ENCODE measurements at places on chromosomes 16 and 17. TPM values are rescaled to one million over a fixed set of nuclear protein-coding genes. Genes with fewer than 3 reads are reported as not detected.

DNA sequence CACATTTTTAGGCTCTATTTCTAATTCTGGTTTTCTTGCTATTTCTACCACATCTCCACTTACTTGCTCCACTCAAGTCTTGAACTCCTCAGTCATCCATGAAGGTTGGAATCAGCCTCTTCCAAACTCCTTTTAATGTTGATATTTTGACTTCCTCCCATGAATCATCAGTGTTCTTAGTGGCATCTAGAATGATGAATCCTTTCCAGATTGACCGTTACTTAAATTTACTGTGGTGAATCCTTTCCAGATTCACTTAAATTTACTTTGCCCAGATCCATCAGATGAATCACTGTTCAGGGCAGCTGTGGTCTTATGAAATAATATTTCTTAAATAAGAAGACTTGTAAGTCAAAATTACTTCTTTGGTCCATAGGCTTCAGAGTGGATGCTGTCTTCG, 32.4 kb downstream of the CLTC start:
- no peak overlapping the region for H3K27ac ChIP-seq
- no peaks in the 10 kb centered on the region for H3K36me3 ChIP-seq
- H3K27me3 ChIP-seq, result no peaks in the 10 kb centered on the region
- no peak for DNase-seq

DNA sequence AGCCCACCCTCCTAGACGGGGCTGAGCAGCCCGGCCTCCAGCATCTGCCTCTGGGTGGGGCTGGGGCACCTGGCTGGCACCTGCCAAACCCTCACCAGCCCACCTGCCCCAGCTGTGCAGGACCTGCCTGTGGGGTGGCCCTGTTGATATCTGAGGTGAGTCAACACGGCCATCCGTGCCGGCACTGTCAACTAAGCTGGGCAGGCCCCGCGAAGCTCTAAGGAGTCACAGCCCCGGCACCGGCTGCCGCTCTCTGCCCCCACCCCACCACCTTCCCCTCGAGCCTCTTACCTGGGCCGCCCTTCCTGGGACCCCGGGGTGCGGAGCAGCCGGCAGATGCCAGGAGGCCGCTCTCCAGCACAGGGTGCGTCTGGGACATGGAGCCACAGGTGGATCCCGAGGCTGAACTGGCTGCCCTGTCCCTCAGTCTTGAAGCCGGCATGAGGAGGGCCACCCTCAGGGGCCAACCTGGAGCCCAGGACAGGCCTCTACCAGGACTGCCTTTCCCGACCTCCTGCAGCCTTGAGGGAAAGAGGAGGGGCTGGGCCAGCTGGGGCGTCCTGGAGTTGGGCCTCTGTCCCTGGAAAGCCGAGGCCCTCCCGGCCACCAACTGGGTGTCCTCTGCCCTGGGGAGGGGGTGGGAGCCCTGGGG, 515 bp downstream of the CBFA2T3 start:
- no peak overlapping the region for H3K4me3 ChIP-seq
- H3K4me1 ChIP-seq, result peaks cover 5% of the 10 kb centered on the region
- H3K27me3 ChIP-seq, result no peaks in the 10 kb centered on the region
- H3K27ac ChIP-seq, result no peak overlapping the region
- no peak for DNase-seq
- no peaks in the 10 kb centered on the region for H3K36me3 ChIP-seq

- no peak overlapping the region for H3K4me3 ChIP-seq
- no peak for DNase-seq
- no peak overlapping the region for H3K27ac ChIP-seq
Measured at GRCh38 chr16:27695161-27695560, 145.2 kb downstream of the KATNIP start.

DNA sequence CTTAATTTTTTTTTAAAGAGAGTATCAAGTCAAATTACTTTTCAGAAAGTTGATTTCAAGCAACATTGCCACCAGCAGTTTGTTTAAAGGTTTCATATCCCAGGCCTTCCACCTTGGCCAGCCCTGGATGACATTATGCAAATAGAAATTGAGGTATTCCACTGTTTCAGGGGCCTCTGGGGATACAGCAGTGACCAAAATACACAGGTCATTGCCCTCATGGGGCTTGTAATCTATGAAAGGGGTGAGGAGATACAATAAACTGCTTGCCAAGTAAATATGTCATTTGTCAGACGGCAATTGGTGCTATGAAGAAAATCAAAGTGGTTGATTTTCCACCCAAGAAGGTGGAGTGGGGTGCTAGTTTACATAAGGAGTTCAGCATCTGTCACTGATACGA, 37.8 kb upstream of the TMC5 start:
- no peaks in the 10 kb centered on the region for H3K36me3 ChIP-seq
- no peak for DNase-seq
- H3K4me1 ChIP-seq, result no peaks in the 10 kb centered on the region
- H3K27ac ChIP-seq, result no peak overlapping the region
- H3K27me3 ChIP-seq, result no peaks in the 10 kb centered on the region

DNA sequence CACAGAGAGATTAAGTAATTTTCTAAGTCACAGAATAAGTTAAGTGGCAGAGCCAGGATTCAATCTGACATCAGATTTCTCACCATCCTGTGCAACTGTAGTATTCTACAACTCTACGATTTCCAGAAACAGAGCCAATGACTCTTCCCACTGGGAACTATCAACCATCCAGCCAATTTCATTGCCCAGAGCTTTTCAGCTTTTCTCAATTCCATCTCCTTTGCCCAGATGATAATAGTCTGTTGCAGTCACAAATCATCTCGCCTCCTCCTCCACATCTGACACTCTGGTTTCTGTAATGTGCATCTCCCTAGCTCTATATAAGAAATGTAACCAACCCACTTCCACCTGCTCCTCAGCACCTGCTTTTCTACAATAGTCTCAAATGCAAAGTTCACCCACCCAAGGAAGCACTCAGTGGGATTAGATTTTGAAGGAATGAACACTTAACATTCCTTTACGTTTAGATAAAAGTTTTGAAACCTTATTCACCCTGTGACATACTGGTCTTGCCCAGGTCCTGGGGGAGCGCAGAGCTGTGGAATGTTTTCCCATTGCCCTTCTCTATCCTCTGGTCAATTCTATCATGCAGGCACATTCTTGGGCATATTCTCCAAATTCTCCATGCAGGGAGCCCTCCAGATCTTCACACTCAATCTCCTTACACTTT, 167.8 kb upstream of the ASIC2 start:
- H3K4me1 ChIP-seq, result no peaks in the 10 kb centered on the region
- no peaks in the 10 kb centered on the region for H3K27me3 ChIP-seq
- no peak for DNase-seq
- no peak overlapping the region for H3K4me3 ChIP-seq

GRCh38 chr16:65142276-65142675, 20.4 kb upstream of the CDH11 start:
- H3K4me1 ChIP-seq, result no peaks in the 10 kb centered on the region
- no peak for DNase-seq
- H3K4me3 ChIP-seq, result no peak overlapping the region
- no peaks in the 10 kb centered on the region for H3K27me3 ChIP-seq
- H3K27ac ChIP-seq, result no peak overlapping the region

CBX2 gene
- 2.1 TPM for total RNA-seq

BCO1 gene
- total RNA-seq, result 2.5 TPM

- H3K4me1 ChIP-seq, result no peaks in the 10 kb centered on the region
- no peaks in the 10 kb centered on the region for H3K27me3 ChIP-seq
- H3K4me3 ChIP-seq, result no peak overlapping the region
- no peak overlapping the region for H3K27ac ChIP-seq
- no peaks in the 10 kb centered on the region for H3K36me3 ChIP-seq
Measured at GRCh38 chr16:55214974-55215494, 109.0 kb upstream of the IRX6 start.

DNA sequence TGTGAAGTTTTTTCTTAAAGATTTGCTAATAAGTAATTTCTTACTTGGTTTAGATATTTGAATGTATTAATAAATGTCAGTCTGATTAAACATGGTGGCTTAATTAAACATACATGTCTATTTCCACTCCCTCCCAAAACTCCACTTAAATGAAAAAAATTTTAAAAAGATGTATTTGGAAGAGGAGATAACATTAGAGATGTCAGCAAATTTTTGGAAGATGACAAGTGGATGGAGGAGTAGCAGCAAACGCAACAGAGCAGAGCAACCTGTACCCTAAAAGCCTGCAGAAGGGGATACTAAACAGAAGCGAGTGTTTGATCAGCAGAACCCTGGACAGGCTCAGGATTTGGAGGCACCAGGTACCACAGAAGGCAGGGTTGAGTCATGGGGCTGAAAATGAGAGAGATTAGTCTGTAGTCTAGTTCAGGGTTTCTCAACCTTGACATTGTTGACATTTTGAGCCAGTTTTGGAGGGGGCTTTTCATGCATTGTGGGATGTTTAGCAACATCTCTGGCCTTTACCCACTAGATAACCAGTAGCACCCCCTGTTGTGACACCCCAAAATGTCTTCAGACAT, 17.8 kb downstream of the LUC7L3 start:
- no peaks in the 10 kb centered on the region for H3K36me3 ChIP-seq
- peaks cover 2% of the 10 kb centered on the region for H3K4me1 ChIP-seq
- no peak overlapping the region for H3K4me3 ChIP-seq
- no peak overlapping the region for H3K27ac ChIP-seq

DNA sequence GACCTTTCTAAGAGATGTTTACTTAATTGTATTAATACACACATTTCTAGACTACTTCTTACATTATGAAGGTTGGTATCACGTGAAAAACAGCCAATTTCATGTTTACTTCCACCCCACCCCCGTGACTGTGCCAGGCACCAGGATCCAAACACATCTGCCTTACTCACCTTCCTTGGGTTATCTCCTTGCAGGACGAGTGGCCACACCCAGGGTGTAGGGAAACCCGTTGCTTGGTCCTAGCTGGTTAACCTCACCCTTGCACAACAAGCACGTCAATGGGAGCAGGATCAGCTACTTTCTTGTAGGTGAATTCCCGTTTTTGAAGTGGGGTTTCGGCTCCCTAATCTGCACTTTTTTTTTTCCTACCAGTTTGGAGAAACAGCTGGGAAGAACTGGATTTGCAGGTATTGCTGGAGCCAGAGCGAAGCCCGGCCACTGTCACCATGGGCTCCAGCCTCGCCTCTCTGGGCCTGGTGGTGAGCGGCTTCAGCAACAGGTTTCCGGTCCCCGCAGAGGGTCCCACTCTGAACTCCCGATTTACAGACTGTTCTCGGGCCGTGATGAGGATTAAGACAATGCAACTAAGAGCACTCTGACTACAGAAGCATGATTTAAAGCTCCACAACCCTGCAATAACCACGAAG, 2.1 kb upstream of the UBB start:
- H3K27ac ChIP-seq, result no peak overlapping the region
- no peaks in the 10 kb centered on the region for H3K36me3 ChIP-seq
- no peak overlapping the region for H3K4me3 ChIP-seq
- DNase-seq, result no peak

NTN3 gene
- not detected for total RNA-seq

GRCh38 chr16:80519189-80519588, 21.6 kb upstream of the DYNLRB2 start:
- no peaks in the 10 kb centered on the region for H3K27me3 ChIP-seq
- H3K4me1 ChIP-seq, result no peaks in the 10 kb centered on the region
- no peak overlapping the region for H3K4me3 ChIP-seq
- DNase-seq, result no peak

CACNA1H gene
- 217 TPM for total RNA-seq

DNA sequence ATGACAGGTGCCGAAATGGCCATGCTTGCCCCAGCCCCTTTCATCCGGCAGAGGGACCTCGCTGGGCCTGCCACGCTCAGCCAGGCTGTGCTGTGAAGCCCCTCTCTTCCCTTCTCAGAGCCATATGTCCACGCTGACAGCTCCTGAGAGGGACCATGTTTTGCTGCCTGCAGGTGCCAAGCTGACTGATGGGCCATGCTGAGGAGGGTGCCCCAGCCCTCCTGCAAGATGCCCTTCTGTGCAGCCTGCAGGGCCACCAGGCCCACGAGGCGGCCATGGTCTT, 33.1 kb upstream of the CDH15 start:
- H3K4me3 ChIP-seq, result no peak overlapping the region
- DNase-seq, result no peak
- H3K36me3 ChIP-seq, result no peaks in the 10 kb centered on the region
- H3K27ac ChIP-seq, result no peak overlapping the region

MARCHF10 gene
- total RNA-seq, result not detected

DNA sequence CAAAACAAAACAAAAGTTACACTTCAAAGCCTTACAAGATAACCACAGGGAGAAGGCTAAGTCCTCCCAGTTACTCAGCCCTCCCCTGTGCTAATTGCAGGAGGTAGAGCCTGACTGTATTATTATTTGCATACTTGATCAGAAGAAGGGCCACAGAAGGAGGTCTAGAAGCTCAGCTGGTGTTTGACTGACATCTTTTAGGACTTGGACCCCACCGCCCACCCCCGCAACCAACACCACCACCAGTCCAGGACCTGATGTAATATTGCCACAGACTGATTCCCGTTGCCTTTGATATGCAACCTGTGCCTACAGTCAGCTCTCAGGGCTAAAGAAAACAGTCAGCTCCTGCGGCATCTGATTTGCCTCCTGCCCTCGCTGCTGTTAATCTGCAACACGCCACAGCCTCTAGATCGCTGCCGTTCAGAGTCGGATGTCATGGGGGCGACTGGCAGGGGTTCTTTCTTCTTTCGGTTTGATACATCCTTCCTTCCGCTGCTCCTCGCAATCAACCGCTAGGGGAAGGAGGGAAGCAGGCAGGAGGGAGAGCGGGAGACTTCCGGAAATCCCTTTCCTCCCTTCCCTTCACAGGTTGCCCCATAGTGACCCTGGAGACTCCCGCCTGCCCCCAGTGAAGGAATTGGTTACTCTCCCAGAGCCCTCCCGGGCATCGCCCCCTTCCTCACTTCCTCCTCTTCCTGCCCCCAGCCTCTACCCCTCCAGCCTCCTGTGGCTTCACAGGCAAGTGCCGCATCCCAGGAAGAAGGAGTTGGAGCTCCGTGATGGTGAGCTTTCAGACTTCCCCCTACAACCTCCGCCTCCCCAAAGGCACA, 90.5 kb upstream of the SOX9 start:
- H3K4me3 ChIP-seq, result peak overlapping the region; percentile 23
- peaks cover 2% of the 10 kb centered on the region for H3K4me1 ChIP-seq
- DNase-seq, result no peak
- no peak overlapping the region for H3K27ac ChIP-seq
- no peaks in the 10 kb centered on the region for H3K36me3 ChIP-seq
- H3K27me3 ChIP-seq, result no peaks in the 10 kb centered on the region

- H3K4me3 ChIP-seq, result peak overlapping the region; percentile 47
- DNase-seq, result no peak
- H3K4me1 ChIP-seq, result peaks cover 4% of the 10 kb centered on the region
- no peaks in the 10 kb centered on the region for H3K36me3 ChIP-seq
- H3K27ac ChIP-seq, result peak overlapping the region; percentile 32
Measured at GRCh38 chr16:67429799-67430503, 970 bp upstream of the HSD11B2 start.

GRCh38 chr16:58306327-58306726, 11.5 kb upstream of the PRSS54 start:
- H3K4me3 ChIP-seq, result no peak overlapping the region
- no peaks in the 10 kb centered on the region for H3K4me1 ChIP-seq
- DNase-seq, result no peak
- no peaks in the 10 kb centered on the region for H3K36me3 ChIP-seq
- H3K27me3 ChIP-seq, result no peaks in the 10 kb centered on the region

SCGB1C2 gene
- total RNA-seq, result not detected

MPO gene
- 0.15 TPM for total RNA-seq

- no peak overlapping the region for H3K27ac ChIP-seq
- H3K4me1 ChIP-seq, result no peaks in the 10 kb centered on the region
- no peaks in the 10 kb centered on the region for H3K27me3 ChIP-seq
- no peak overlapping the region for H3K4me3 ChIP-seq
- DNase-seq, result no peak
Measured at GRCh38 chr17:66952681-66953629, 11.6 kb upstream of the CACNG4 start.

- H3K4me3 ChIP-seq, result no peak overlapping the region
- H3K4me1 ChIP-seq, result peaks cover 4% of the 10 kb centered on the region
- no peaks in the 10 kb centered on the region for H3K36me3 ChIP-seq
- no peaks in the 10 kb centered on the region for H3K27me3 ChIP-seq
Measured at GRCh38 chr16:7090628-7091115, 242.0 kb upstream of the RBFOX1 start.

ELMO3 gene
- 1.2 TPM for total RNA-seq

Data from ovary (tissue), 10 donors.